ENCODE measurements at places on chromosomes 3 and 15. TPM values are rescaled to one million over a fixed set of nuclear protein-coding genes. Genes with fewer than 3 reads are reported as not detected.

ARPIN gene
- total RNA-seq = 26.0 TPM

GOLGA8G gene
- total RNA-seq = not detected

KIF23 gene
- total RNA-seq = 67.3 TPM

TMEM212 gene
- not detected for total RNA-seq

PPM1L gene
- total RNA-seq = 34.3 TPM

ADAMTS9 gene
- total RNA-seq = 15.1 TPM

PDZRN3 gene
- 12.2 TPM for total RNA-seq

SERPINI1 gene
- 1.0 TPM for total RNA-seq

BMF gene
- 18.0 TPM for total RNA-seq
